ENCODE measurements at places on chromosomes 1 and 21. TPM values are rescaled to one million over a fixed set of nuclear protein-coding genes. Genes with fewer than 3 reads are reported as not detected.

DNA sequence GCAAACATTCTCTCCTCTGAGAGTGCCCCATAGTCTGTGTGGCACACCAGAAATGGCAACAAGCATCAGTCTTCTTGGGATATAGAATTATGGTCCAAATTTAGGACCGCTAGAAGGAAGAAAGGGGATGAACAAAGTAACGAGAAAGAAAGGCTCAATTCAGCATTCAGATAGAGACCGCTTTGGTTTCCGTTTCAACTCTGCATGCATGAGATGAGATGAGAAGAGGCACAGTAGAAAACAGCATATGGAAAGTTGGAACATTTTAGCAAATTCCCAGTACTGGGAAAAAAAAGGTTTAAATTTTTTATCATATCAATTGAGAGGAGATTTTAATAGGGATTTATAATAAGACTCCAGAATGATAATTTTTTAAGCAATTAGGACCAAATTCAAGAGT lies 595.5 kb upstream of the CHRM3 start:
- H3K27ac ChIP-seq, result no peak overlapping the region
- DNase-seq, result no peak
- H3K36me3 ChIP-seq, result no peaks in the 10 kb centered on the region
- H3K4me1 ChIP-seq, result no peaks in the 10 kb centered on the region

- H3K27me3 ChIP-seq, result no peaks in the 10 kb centered on the region
- H3K4me3 ChIP-seq, result no peak overlapping the region
- 0 out of 2 replicates have a peak, but pooled peaks cover 1% of the 10 kb centered on the region for H3K36me3 ChIP-seq
- no peak overlapping the region for H3K27ac ChIP-seq
- no peaks in the 10 kb centered on the region for H3K4me1 ChIP-seq
Measured at GRCh38 chr1:51928896-51929295, 50.4 kb upstream of the NRDC start.

- no peaks in the 10 kb centered on the region for H3K36me3 ChIP-seq
- H3K27me3 ChIP-seq, result no peaks in the 10 kb centered on the region
- no peak for DNase-seq
- no peak overlapping the region for H3K4me3 ChIP-seq
Measured at GRCh38 chr1:206003854-206004800, 932 bp upstream of the RAB7B start.

Gene B4GALT3
- 53.7 TPM for total RNA-seq
